Sigmoid colon (tissue), 7 donors: ENCODE measurements at places on chromosomes 5 and 9. TPM values are rescaled to one million over a fixed set of nuclear protein-coding genes. Genes with fewer than 3 reads are reported as not detected.

The BTNL9 gene
- total RNA-seq, result 5.0 TPM

The CDKN2B-AS1 gene
- total RNA-seq, result 1.4 TPM

The SLC28A3 gene
- not detected for total RNA-seq

The TEX48 gene
- not detected for total RNA-seq

The PTPDC1 gene
- total RNA-seq, result 12.8 TPM

The SHOC1 gene
- total RNA-seq, result not detected

The WDR5 gene
- total RNA-seq, result 15.0 TPM

- no peak overlapping the region for H3K4me3 ChIP-seq
- H3K36me3 ChIP-seq, result no peaks in the 10 kb centered on the region
- no peak for DNase-seq
- H3K27ac ChIP-seq, result no peak overlapping the region
- H3K27me3 ChIP-seq, result no peaks in the 10 kb centered on the region
Observed at GRCh38 chr9:70639853-70640814, 225.7 kb upstream of the KLF9 start.

GRCh38 chr9:100352727-100353505 is at the start of gene TEX10:
TEX10 (minus strand) TSS chr9:100352942; CDS start chr9:100349363, 3,579 bp downstream.
- peak within 1 kb of the TSS; percentile 91 for H3K27ac ChIP-seq
- H3K27me3 ChIP-seq, result no peaks in the 10 kb centered on the region
- H3K4me3 ChIP-seq, result peak within 1 kb of the TSS; percentile 96
- H3K4me1 ChIP-seq, result peaks cover 12% of the 10 kb centered on the region

- H3K4me3 ChIP-seq, result no peak overlapping the region
- H3K27me3 ChIP-seq, result no peaks in the 10 kb centered on the region
- no peak overlapping the region for H3K27ac ChIP-seq
- no peaks in the 10 kb centered on the region for H3K36me3 ChIP-seq
Observed at GRCh38 chr5:138051441-138052296, 18.8 kb upstream of the FAM13B start.

GRCh38 chr5:175025077-175025476 is 300.7 kb downstream of the MSX2 start:
- DNase-seq, result no peak
- H3K27ac ChIP-seq, result no peak overlapping the region
- no peaks in the 10 kb centered on the region for H3K36me3 ChIP-seq
- no peaks in the 10 kb centered on the region for H3K27me3 ChIP-seq
- no peaks in the 10 kb centered on the region for H3K4me1 ChIP-seq

DNA sequence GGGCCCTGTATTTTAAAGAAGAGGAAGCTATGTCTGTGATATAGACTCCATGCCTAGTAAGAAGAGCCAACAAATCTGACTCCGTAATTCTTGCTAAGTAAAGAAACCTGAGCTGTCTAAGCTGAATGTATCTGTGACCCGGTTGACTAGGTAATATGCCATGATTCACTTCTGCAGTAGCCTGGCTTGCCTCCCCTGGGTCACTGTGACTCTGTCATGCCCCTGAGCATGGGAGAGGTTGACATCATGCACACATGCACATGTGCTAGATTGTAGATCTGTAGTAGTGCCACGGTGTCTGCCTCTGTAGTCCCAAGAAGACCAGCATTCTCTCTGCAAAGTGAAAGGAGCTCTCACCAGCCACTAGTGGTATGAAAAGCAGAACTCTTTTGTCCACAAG is 9.1 kb downstream of the SLC22A5 start:
- no peak overlapping the region for H3K4me3 ChIP-seq
- H3K36me3 ChIP-seq, result peaks cover 6% of the 10 kb centered on the region
- H3K27ac ChIP-seq, result no peak overlapping the region
- H3K27me3 ChIP-seq, result no peaks in the 10 kb centered on the region
- DNase-seq, result no peak

DNA sequence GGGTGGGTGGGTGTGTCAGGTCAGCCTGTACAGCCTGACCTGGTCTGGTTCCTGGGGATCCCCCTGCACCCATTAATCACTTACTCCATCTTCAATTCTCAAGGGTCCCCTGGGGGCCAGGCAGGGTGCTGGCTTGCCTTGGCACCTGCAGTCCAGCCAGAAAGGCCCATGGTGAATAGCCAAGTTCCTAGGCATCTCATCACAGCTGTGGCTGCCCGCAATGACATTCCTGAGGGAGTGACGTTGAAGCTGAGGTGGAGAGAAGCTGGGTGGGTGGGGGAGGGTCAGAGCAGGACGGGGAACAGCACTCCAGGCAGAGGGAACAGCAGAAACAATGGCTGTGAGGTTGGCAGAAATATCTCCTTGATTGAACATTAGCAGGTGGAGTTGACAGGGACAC is 10.6 kb downstream of the HMCN2 start:
- H3K4me3 ChIP-seq, result no peak overlapping the region
- H3K36me3 ChIP-seq, result no peaks in the 10 kb centered on the region
- no peak overlapping the region for H3K27ac ChIP-seq
- H3K4me1 ChIP-seq, result peaks cover under 1% of the 10 kb centered on the region
- DNase-seq, result peak; percentile 48
- no peaks in the 10 kb centered on the region for H3K27me3 ChIP-seq

DNA sequence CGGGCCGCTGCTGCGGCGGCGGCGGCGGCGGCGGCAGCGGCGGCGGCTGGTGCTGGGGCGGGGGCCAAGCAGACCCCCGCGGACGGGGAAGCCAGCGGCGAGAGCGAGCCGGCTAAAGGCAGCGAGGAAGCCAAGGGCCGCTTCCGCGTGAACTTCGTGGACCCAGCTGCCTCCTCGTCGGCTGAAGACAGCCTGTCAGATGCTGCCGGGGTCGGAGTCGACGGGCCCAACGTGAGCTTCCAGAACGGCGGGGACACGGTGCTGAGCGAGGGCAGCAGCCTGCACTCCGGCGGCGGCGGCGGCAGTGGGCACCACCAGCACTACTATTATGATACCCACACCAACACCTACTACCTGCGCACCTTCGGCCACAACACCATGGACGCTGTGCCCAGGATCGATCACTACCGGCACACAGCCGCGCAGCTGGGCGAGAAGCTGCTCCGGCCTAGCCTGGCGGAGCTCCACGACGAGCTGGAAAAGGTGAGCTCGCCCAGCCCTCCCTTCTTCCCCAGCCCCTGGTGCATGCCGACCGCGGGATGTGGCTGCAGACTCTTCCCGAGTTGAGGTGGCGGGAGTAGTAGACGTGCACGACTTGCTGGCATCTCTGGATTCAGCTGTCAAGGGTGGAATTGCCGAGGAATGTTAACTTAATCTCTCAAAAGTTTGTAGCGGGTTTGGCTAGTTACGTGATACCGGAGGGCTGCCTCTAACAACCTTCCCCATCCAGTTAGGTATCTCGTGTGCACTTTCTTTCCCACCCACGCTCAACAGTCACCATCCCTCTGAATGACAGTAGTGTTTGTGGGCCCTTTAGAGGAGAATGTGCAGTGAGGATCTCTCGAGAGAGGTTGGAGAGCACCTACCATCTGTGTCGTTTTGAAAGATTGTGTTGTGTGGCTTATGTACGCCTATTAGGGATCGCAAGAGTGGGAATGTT is 932 bp downstream of the SLC12A2 start:
- DNase-seq, result peak; percentile 78
- no peaks in the 10 kb centered on the region for H3K36me3 ChIP-seq
- no peaks in the 10 kb centered on the region for H3K27me3 ChIP-seq
- peak overlapping the region; percentile 79 for H3K4me3 ChIP-seq
- H3K4me1 ChIP-seq, result no peaks in the 10 kb centered on the region

DNA sequence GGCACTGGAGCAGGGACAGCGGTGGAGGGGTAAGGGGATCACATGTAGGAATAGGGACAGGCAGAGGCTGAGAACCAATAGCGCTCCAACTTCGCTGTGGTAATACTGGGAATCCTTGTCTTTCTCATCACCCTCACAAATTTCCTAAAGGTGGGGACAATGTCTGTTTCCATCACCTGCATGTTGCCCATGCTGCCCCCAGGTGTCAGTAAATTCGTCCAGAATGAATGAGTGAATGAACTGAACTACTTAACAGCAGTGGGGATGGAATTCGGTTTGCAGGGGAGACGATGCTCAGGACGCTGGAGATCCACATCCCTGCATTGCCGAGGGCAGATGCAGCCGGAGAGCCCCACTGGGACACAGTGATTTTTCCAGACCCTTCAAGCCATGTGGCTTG is 129.9 kb downstream of the PDZD2 start:
- H3K27me3 ChIP-seq, result no peaks in the 10 kb centered on the region
- no peaks in the 10 kb centered on the region for H3K4me1 ChIP-seq
- no peak overlapping the region for H3K27ac ChIP-seq
- H3K4me3 ChIP-seq, result no peak overlapping the region

GRCh38 chr5:112628214-112628980 is 109.3 kb upstream of the APC start:
- DNase-seq, result no peak
- H3K4me1 ChIP-seq, result peaks cover 17% of the 10 kb centered on the region
- no peaks in the 10 kb centered on the region for H3K27me3 ChIP-seq

DNA sequence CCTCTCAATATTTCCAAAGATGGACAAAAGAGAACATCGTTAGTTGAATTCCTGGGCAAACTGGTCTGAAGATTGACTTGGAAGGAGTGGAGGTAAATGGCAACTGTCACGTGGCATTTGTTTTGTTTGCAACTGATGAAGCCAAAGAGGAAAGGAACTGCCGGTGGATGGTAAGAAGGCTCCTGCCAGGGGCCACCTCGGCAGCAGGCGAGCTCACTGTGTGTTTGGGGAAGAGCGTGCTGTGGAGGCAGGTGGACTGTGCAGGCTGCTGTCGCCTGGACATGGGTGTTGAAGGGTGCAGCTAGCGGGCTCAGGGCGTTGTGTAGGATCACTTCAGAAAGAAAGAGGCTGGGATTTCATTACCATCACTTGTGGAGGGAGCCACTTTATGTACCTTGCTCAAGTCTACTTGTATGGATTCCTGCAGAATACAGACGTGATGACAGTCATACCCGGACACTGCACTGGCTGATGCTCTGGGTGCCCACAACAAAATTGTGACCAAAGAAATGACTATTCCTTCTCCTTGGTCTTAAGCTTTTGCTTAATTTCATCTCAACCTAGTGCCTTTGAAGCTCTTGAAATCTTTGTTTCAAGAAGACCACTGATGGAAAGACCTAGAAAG is 72.7 kb downstream of the MAP1B start:
- H3K4me1 ChIP-seq, result peaks cover 34% of the 10 kb centered on the region
- H3K27ac ChIP-seq, result peak overlapping the region; percentile 66
- DNase-seq, result no peak
- no peaks in the 10 kb centered on the region for H3K27me3 ChIP-seq
- peak overlapping the region; percentile 39 for H3K4me3 ChIP-seq

- H3K4me1 ChIP-seq, result peaks cover 90% of the 10 kb centered on the region
- H3K36me3 ChIP-seq, result peaks cover 24% of the 10 kb centered on the region
- peak overlapping the region; percentile 99 for H3K27ac ChIP-seq
Observed at GRCh38 chr9:128887914-128888350, 6.0 kb downstream of the LRRC8A start.

GRCh38 chr9:78490231-78490630 is 193.3 kb downstream of the PSAT1 start:
- no peak for DNase-seq
- no peaks in the 10 kb centered on the region for H3K27me3 ChIP-seq
- no peak overlapping the region for H3K27ac ChIP-seq
- H3K4me3 ChIP-seq, result no peak overlapping the region

DNA sequence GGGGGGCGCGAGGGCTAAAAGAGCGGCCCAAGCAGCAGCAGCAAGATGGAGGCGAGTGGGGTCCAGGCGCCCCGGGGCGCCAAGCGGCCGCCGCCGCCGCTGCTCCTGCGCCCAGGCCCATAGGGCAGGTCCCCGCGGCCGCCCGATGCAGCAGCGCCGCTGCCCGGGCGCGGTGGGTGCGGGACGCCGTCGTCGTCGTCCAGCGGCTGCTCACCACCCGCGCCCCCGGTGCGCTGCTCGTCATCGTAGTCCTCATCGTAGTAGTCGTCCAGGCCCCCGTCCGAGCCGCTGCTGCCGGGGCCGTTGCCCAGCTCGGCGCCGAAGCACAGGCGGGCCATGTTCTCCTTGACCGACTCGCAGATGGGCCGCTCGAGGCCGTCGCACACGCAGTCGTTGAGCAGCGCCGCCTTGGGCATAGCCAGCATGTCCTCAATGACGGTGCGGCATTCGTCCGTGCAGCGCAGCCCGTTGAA is 1.5 kb downstream of the GAS1 start:
- DNase-seq, result peak; percentile 73
- H3K27me3 ChIP-seq, result no peaks in the 10 kb centered on the region
- H3K36me3 ChIP-seq, result no peaks in the 10 kb centered on the region
- H3K4me3 ChIP-seq, result peak overlapping the region; percentile 91
- peak overlapping the region; percentile 93 for H3K27ac ChIP-seq

GRCh38 chr9:15077946-15078729 is 167.9 kb upstream of the FREM1 start:
- no peak overlapping the region for H3K4me3 ChIP-seq
- H3K4me1 ChIP-seq, result no peaks in the 10 kb centered on the region
- H3K27me3 ChIP-seq, result no peaks in the 10 kb centered on the region
- no peak for DNase-seq

DNA sequence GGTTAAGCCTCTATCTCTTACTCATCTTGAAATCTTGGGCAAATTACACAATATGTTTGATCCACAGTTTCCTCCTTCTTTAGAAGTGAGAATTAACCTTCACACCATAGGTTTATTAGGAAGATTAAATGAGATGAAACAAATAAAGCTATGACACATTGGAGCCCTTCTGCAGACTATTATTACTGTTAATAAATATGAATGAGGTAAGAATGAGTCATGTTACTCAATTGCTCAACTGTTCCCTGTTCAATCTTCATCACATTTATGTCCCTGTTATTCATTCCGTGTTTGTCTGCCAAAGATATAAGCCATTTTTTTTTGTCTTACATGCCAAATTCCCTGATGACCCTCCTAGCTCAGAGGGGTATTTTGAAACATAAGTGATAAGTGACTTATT is 52.1 kb upstream of the PAPPA start:
- no peak for DNase-seq
- H3K4me3 ChIP-seq, result no peak overlapping the region
- H3K27me3 ChIP-seq, result no peaks in the 10 kb centered on the region
- no peaks in the 10 kb centered on the region for H3K4me1 ChIP-seq
- no peaks in the 10 kb centered on the region for H3K36me3 ChIP-seq

DNA sequence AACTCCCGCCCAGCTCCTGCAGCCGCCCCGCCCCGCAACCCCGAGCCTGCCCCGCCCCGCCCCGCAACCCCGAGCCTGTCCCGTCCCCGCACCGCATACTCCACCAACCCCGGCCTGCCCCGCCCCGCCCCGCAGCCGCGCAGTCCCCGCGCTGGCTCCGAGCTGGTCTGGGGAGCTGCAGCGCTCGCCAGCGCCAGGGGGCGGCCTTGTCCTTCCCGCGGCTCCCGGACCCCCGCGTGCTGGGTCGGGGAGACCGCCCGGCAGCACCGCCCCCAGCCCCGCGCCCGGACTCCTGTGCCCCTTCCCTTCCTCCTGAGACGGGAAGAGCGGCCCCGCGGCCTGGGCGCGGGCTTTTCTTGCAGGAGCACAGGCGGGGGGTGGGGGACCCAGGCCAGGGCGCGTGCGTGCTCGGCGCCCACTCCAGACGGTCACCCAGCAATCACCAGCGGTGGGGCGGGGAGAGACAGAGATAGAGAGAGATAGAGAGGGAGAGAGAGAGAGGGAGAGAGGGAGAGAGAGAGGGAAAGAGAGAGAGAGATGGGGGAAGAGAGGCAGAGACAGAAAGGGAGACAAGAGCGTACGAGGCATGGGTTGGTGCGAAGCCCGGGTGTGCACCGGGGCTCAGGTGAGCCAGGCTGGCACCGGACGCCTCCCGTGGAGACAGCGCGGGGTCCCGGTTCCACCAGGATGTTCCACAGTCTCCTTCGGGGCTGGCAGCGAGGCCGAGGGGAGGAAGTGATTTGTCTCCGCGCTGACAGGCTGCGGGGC is 14.7 kb upstream of the TMEM250 start:
- H3K27me3 ChIP-seq, result peaks cover 80% of the 10 kb centered on the region
- peaks cover 17% of the 10 kb centered on the region for H3K4me1 ChIP-seq
- no peak overlapping the region for H3K27ac ChIP-seq
- H3K4me3 ChIP-seq, result peak overlapping the region; percentile 43
- no peak for DNase-seq
